T1000 (cell line): ENCODE measurements at places on chromosomes 3 and 15.
A peak's percentile ranks its signal among the peaks of the same experiment; 100 is the strongest.

- no peak for DNase-seq
Measured at GRCh38 chr15:28112962-28113361, 13.8 kb upstream of the OCA2 start.

DNA sequence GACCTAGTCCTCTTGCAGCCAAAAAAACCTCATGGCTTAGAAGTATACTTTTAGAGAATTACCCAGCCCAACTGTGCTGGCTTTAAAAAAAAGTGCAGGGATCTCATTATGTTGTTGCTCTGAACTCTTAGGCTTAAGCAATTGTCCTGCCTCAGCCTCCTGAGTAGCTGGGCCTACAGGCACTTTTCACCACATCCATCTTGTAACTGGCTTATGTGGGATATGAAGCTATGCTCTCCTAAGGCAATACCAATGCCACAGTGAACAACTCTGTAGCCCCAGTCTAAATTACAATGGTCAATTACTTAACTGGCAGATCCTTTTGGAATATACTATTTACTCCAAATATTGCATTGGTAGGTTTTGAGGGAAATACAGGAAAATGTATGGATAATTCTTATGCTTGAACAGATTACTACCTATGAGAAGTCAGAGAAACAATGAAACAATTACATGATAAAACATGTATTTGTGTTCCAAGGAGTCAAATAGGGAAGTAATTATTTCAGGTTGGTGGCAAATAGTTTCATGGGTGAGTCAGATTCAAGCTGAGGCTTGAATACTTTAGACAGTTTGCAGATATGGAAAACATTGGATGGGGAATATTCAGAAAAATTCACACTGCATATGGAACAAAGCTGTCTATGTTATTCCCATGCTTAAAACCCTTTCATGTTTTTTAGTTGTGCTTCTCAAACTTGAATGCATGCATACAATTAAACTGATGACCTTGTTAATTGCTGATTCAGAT is 34.6 kb upstream of the GPR149 start:
- no peak for DNase-seq

DNA sequence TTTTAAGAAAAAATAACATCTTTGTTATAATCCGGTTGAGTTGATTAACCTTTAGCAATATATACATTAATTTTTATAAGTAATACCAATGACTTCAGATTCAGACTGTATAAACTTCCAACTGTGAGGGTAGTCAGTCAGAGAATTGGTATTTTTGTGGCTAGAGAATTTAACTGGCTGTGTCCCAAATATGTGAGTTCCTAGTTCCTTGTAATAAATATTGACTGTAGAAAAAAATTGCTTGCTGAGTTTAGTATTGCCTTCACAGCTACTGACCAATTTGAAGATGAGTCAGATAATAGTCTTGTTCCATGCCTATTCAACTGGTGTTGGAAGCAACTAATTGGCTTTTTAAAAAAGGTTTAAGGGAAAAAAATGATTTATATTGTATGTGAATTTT is 210.8 kb downstream of the GAP43 start:
- DNase-seq: no peak

DNA sequence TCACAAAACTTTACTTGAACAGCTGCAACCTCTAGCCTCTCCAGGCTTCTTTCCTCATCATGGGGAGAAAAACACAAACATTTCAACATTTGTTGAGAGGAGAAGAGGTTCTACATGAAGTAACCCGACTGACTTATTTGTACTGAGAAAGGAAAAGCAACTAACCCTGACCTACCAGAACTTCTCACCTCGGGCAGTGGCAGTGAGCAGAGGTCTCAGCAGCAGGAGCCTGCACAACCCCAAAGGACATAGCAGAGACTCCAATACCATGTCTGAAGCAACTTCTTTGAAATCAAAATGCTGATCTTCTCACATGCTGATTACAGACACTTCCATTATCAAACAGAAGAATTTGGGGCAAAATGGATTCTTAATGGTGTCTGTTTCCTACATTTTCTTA is 1085.6 kb upstream of the CFAP20DC start:
- DNase-seq: no peak

GRCh38 chr3:167909504-167909896 is 174.0 kb downstream of the SERPINI1 start:
- DNase-seq: no peak

DNA sequence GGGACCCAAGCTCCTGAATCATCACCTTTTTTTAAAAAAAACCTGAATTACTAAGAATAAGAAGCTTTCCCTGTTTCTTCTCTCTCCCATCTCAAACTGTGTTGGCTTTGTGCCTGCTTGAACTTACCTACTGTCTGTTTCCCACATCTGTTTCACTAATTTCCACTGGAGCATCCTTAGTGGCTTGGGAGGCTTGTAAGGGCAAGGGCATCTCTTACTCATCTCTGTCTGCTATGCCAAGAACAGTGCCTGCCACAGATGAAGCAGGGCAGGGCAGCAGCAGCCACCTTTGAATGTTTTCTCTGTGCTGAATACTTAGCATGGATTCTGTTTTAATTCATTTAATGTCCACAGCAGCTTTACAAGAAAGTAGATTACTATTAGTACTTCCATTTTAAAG is 42.3 kb downstream of the SNRK start:
- DNase-seq: no peak

DNA sequence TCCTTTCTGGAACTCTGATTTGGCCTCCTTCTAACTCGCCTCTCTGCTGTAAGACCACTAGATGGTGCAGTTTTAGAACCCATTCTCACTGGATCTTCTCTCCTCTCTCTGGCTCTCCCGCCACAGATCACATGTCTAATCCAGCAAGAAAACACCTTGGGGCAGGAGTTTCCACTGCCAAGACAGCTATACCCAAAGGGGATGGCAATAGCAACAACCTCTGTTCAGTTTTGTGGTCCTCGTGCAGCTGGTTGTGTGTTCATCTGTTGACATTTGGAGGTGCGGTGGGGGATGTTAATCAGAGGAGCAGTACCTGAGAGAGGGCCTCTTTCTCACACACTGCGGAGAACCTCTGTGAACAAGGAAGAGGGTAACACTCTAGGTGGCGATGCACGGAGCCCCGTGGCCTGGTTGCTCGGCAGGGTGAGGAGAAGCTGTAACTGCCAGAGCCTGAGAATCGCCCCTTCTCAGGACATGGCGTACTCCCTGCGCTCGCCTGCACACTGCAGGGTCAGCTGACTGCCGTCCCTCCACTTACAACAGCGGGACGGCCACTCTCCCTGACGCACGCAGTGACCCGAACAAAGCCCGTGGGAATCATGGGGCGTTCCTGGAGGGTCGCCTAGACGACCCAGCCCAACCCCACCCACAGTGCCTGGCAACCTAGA is at the start of gene TEX55:
TSS of gene TEX55 (plus strand) at position 666 of the 668 bp plus-strand sequence. CDS start 25 bp downstream, outside the sequence.
- peak; percentile 15 for DNase-seq

GRCh38 chr15:79475306-79475705 is 43.2 kb downstream of the MINAR1 start:
- no peak for DNase-seq

- DNase-seq: no peak
Measured at GRCh38 chr3:4866866-4867265, 112.4 kb upstream of the BHLHE40 start.

GRCh38 chr3:102179326-102180177 is 255.3 kb upstream of the ZPLD1 start:
- no peak for DNase-seq

GRCh38 chr3:88986834-88987233 is 120.6 kb upstream of the EPHA3 start:
- DNase-seq: no peak

DNA sequence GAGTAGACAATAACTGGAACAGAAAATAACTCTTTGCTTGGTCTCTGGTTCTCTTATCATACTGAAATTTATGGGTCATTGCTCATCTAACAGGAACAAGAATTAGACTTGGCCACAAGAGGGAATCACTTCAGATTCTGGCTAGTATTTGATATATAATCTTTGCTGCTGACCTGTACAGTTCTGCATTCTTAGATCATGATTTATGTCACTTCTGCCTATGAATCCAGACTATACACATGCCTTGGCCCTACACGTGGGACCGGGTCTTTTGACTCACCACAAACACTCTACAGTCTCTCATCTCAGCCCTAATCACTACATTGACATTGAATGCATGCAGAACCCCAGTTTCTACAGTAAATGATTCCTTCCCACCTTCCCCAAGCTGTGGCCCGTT is 162.5 kb upstream of the SOX2 start:
- no peak for DNase-seq

DNA sequence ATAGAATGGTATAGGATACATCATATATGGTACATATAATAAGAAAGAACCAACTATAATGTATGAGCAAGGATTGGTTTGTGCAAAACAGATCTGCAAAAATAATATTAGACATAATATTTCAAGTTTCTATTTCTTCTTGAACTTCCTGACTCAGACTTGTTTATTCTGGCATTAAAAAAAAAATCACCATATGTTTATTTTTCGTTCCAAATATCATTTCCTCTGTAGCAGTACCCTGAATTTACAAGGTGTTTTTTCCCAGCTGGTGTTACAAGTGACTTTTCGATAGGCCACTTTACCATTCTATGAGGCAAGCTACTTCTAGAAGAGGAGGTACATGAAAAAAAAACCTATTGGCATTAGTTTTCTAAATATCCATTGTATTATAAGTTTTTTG is 785.0 kb downstream of the PDCD6IP start:
- no peak for DNase-seq

GRCh38 chr3:129628169-129628522 is 21.7 kb upstream of the PLXND1 start:
- DNase-seq: no peak

DNA sequence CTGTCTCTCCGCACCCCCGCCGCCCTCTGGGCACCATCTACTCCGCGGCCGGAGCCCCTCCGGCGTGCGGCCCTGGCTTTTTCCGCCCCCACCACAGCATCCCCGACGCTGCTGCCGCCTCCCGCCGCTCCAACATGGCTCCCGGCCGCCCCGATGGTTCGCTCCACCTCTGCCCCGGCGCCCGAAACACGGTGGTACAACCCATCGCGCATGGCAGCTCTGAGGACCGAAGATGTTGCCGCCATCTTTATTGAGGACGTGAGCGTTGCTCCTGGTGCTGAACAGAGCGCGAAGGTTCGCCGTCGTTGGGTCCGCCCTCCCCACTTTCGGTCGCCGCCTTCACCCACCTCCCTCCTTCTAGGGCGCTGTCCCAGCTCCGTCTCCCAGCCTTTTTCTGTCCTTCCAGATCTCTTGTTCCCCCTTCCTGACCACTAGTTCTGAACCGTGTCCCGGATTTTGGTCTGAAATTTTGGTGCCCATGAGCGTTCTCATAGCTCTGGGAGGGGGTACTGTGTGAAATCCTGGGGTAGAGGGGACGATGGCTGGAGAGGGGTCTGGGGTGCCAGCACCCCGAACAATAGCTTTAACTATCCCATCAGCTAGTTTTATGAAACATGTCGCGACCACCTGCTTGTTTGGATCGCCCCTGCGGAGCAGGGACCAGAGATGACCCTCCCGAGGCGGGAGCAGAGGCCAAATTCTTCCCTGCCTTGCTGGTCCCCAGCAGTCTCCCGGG is at the start of gene CELSR3:
TSS of gene CELSR3 (minus strand) at position 134 of the 736 bp plus-strand sequence. CDS start 252 bp downstream, outside the sequence.
- peak; percentile 12 for DNase-seq

DNA sequence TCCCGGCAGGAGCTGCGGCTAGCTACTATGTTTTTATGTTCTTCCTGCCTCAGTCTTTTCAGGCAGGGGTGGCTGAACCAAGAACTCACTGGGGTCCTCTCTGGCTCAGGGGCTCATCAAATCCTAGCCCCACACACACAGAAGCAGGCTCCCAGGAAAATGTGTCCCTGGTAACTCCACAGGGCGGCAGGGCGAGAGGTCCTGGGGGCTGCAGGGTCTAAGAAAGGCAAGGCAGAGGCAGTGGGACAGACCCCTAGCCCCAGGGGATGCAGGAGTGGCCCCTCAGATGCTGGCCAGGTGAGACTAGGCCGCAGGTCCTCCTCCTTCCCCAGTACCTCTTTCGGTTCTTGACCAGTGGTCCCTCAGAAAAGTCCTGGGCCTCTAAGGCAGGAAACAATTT is 48.9 kb downstream of the PTH1R start:
- DNase-seq: no peak

DNA sequence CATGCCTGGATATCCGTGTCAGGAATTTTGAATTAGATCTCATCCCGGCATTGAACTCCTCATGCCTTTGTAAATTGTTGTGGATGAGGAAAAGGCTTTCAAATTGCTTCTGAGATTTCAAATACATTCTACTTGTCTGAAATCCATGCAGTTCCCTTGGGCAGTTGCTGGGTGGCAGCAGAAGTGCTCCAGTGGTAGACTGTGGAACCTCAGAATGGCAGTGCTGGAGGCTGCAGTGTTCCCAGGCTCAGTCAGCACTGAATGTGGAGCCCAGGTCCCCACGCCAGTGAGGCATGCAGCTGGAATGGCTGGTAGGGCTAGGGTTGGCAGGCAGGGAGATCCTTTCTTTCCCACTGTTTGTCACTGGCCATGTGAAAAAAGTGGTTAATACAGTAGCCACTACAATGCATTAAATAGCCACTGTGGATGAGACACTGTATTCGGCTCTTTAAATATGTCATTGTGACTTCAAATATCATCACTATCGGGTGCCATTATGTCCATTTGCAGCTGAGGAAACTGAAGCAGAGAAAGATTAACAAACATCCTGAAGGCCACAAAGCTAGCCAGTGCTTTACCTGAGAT is 98.6 kb downstream of the TPRG1 start:
- peak; percentile 62 for DNase-seq

DNA sequence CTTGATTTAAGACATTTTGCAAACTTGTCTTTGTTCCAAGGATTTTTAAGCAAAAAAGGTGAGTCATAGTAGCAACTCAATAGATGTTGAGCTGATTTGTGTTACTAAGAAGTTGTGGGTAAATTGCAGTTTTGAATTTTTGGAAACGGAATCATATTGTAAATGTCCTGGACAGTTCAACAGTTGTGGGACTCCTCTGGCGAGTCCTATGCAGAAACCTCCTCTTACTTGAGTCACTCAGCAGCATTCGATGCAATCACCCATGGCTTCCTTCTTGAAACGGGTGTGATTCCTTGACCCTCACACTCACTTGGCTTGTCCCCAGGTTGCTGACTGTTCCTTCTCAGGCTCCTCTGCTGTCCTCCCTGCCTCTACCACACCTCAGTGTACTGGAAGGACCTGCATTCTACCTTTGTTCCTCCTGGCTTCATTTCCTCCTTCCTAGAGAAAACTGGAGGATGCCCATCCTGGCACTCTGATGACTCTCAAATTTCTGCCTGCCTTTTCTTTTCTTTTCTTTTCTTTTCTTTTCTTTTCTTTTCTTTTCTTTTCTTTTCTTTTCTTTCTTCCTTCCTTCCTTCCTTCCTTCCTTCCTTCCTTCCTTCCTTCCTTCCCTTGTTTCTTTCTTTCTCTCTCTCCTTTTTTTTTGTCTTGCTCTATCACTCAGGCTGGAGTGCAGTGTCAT is 52.8 kb upstream of the DGKG start:
- DNase-seq: no peak

DNA sequence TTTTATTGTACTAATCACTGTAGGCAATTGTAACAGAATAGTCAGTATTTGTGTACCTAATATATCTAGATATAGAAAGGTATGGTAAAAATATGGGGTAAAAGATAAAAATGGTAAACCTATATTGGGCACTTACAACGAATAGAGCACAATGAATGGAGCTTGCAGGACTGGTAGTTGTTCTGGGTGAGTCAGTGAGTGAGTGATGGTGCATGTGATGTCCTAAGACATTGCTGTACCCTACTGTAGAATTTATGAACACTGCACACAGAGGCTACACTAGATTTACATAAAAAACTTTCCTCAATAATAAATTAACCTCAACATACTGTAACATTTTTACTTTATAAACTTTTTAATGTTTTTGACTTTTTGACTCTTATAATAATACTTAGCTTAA is 274.3 kb upstream of the PPP2R3A start:
- no peak for DNase-seq

- DNase-seq: no peak
Measured at GRCh38 chr3:15519096-15519495, 2.4 kb downstream of the COLQ start.

- no peak for DNase-seq
Measured at GRCh38 chr15:80942746-80943565, 46.7 kb downstream of the MESD start.
